ENCODE measurements at places on chromosomes 7 and 10. TPM values are rescaled to one million over a fixed set of nuclear protein-coding genes. Genes with fewer than 3 reads are reported as not detected.

VWDE gene
- 4.1 TPM for total RNA-seq

- no peaks in the 10 kb centered on the region for H3K4me1 ChIP-seq
- H3K4me3 ChIP-seq: no peak overlapping the region
- no peak for DNase-seq
- no peak overlapping the region for H3K27ac ChIP-seq
- no peaks in the 10 kb centered on the region for H3K27me3 ChIP-seq
These were observed 189.3 kb downstream of the POLR1F start for GRCh38 chr7:19519443-19520021.

DNA sequence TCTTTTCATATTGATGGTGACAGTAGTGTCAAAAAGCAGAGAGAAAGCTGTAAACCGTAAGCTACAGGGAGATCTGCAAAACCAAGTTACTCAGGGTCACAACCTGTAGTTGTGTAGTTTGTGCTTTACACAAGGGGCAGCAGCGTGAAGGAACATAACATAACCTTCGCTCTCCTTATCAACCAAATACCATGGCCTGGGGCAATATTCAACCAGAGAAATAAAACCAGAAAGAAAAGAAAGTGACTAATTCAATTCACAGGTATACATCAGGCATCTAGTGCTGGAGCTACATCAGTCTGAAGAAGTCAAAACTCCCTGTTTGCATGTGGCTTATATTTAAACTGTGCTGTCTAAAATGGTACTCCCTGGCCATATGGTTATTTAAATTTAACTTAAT lies 224.3 kb downstream of the TWIST1 start:
- no peaks in the 10 kb centered on the region for H3K36me3 ChIP-seq
- H3K4me1 ChIP-seq: no peaks in the 10 kb centered on the region
- H3K4me3 ChIP-seq: no peak overlapping the region
- H3K27ac ChIP-seq: no peak overlapping the region

DNA sequence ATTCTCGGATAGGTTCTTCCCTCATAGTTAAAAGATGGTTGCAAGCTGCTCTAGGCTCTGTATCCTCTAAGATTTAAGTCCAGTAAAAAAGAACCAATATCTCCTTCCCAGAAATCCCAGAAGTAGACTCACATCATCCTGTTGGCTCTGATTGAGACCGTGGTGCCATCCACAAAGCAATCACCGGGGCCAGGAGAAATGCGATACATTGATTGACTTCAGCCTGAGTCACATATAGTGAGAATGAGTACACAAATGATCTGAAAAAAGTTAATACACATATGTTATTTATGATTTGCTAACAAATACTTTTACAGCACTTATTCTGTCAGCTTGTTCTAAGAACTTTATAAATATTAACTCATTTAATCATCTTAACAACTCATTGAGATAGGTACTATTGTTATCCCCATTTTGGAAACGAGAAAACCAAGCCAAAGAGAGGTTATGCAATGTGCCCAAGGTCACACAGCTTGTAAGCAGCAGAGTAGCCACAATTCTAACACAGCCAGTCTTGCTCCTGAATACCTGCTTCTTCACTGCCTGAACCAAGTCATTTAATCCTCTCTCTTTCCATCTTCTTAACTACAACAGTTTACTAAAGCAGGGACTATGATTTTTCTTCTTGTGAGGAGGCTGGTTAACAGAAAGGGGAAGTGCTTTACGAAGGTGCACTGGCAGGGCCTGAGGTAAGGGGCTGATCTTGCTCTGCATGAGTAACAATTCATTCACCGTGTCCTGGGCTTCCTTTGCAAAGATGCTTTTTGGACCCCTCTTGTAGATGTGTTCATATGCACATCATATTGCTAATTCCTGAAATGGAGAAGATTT lies 177.0 kb downstream of the REEP3 start:
- no peaks in the 10 kb centered on the region for H3K4me1 ChIP-seq
- H3K27me3 ChIP-seq: no peaks in the 10 kb centered on the region
- no peaks in the 10 kb centered on the region for H3K36me3 ChIP-seq
- no peak overlapping the region for H3K27ac ChIP-seq

DNA sequence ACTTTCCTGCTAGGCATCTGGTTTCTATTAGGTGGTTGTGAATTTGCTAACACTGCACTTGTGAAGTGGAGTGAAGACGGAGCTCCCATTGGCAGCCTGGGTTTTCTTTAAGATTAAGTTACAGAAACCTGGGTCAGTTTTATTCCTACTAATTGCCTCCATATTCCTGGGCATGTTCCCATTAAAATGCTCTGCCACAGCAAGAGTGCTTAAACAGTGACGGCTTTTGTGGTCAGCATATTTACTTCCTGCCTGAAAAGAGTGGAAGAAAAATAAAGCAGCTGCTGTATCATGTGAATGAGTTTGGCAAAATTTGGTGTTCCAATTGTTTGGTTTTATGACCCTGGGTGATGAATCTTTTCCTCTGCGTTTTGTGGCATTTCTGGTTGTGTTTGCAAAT lies 96.9 kb upstream of the PLXDC2 start:
- H3K4me3 ChIP-seq: no peak overlapping the region
- no peaks in the 10 kb centered on the region for H3K4me1 ChIP-seq
- no peak overlapping the region for H3K27ac ChIP-seq

DNA sequence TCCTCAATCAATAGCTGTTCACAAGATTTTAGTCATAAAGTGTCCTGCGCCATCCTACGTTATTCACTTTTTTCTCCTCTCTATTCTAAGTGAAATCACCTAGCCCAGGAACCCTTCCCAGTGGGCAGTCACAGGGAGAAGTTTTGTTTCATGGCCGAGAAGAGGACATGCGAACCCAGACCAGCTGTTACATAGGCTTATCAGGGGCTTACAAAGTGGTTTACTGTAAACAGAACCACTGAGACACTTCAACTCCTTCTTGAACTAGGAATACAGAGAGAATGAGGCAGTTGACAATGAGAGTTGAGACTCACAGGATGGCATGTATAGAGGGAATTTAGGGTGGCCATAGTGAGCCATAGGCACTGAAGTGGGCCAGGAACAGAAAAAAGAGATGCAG lies 246.9 kb upstream of the GLI3 start:
- H3K4me1 ChIP-seq: no peaks in the 10 kb centered on the region
- no peak overlapping the region for H3K27ac ChIP-seq
- peaks cover 2% of the 10 kb centered on the region for H3K27me3 ChIP-seq
- no peak for DNase-seq
- no peak overlapping the region for H3K4me3 ChIP-seq
- no peaks in the 10 kb centered on the region for H3K36me3 ChIP-seq

PNPLA8 gene
- total RNA-seq: 55.5 TPM

FAS gene
- total RNA-seq: 18.4 TPM

MALRD1 gene
- total RNA-seq: not detected

- H3K27ac ChIP-seq: no peak overlapping the region
- no peak for DNase-seq
- peaks cover 3% of the 10 kb centered on the region for H3K4me1 ChIP-seq
- no peak overlapping the region for H3K4me3 ChIP-seq
- H3K27me3 ChIP-seq: no peaks in the 10 kb centered on the region
These were observed 190.8 kb downstream of the MLLT10 start for GRCh38 chr10:21724687-21725367.

GRCh38 chr7:103150192-103150591 lies 1.3 kb upstream of the NAPEPLD start:
- no peaks in the 10 kb centered on the region for H3K36me3 ChIP-seq
- H3K4me3 ChIP-seq: no peak overlapping the region
- no peak for DNase-seq
- peaks cover 14% of the 10 kb centered on the region for H3K4me1 ChIP-seq

RAB19 gene
- 5.8 TPM for total RNA-seq

AGAP9 gene
- total RNA-seq: 8.8 TPM

- H3K4me3 ChIP-seq: no peak overlapping the region
- no peaks in the 10 kb centered on the region for H3K36me3 ChIP-seq
These were observed 91.5 kb downstream of the DIP2C start for GRCh38 chr10:597976-598375.

DNA sequence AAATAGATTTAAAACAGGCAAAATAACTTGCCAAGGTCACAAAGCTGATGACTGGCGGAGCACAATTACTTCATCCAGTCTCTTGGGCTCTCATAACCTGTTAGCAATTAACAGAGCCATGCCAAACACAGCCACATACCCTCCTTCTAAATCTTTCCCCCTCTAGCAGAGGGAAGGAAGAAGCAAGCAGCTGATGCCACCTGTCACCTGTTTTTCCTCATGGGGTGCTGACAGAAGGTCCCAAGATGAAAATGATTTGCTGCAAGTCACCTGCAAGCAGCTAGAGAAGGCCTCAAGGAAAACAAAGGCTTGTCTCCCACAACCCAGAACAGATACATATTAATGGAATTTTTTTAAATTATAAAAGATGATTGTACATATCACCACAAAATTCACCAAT lies 117.8 kb downstream of the GFRA1 start:
- no peaks in the 10 kb centered on the region for H3K36me3 ChIP-seq
- H3K4me1 ChIP-seq: no peaks in the 10 kb centered on the region
- no peak overlapping the region for H3K27ac ChIP-seq
- DNase-seq: no peak
- H3K4me3 ChIP-seq: no peak overlapping the region

GRCh38 chr10:123778719-123779517 lies 112.7 kb downstream of the CPXM2 start:
- H3K36me3 ChIP-seq: no peaks in the 10 kb centered on the region
- H3K4me3 ChIP-seq: no peak overlapping the region
- no peak overlapping the region for H3K27ac ChIP-seq
- H3K27me3 ChIP-seq: peaks cover 5% of the 10 kb centered on the region

- H3K36me3 ChIP-seq: no peaks in the 10 kb centered on the region
- no peak overlapping the region for H3K4me3 ChIP-seq
- H3K27ac ChIP-seq: no peak overlapping the region
- no peak for DNase-seq
- H3K4me1 ChIP-seq: no peaks in the 10 kb centered on the region
These were observed 181.4 kb downstream of the AKR1D1 start for GRCh38 chr7:138257459-138258196.

CCDC136 gene
- 15.7 TPM for total RNA-seq

DUS4L gene
- 13.1 TPM for total RNA-seq

GRCh38 chr7:135169141-135169963 lies 1.2 kb downstream of the CYREN start:
- H3K27me3 ChIP-seq: no peaks in the 10 kb centered on the region
- H3K27ac ChIP-seq: peak overlapping the region; percentile 98
- H3K36me3 ChIP-seq: peaks cover 36% of the 10 kb centered on the region
- DNase-seq: peak; percentile 41
- peaks cover 10% of the 10 kb centered on the region for H3K4me1 ChIP-seq

DNA sequence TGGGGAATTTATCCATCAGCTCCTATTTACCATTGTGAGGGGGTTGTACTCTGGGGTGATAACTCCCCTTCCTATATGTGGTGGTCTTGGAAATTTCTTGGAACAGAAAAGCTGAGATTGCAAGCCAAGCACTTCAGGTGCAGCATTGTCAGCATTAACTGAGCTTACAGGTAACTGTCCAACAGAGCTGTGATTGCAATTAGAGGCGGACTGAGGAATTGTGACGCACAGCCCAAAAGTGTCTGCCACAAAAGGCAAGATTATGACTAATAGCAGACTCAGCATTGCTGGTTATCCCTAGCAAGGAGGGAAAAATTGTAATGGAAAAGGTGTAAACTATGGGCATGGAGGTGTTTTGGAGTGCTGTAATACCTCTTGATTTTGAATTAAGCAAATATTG lies 126.1 kb upstream of the AGR3 start:
- no peaks in the 10 kb centered on the region for H3K27me3 ChIP-seq
- DNase-seq: no peak
- no peaks in the 10 kb centered on the region for H3K36me3 ChIP-seq
- H3K27ac ChIP-seq: no peak overlapping the region
- no peak overlapping the region for H3K4me3 ChIP-seq

DNA sequence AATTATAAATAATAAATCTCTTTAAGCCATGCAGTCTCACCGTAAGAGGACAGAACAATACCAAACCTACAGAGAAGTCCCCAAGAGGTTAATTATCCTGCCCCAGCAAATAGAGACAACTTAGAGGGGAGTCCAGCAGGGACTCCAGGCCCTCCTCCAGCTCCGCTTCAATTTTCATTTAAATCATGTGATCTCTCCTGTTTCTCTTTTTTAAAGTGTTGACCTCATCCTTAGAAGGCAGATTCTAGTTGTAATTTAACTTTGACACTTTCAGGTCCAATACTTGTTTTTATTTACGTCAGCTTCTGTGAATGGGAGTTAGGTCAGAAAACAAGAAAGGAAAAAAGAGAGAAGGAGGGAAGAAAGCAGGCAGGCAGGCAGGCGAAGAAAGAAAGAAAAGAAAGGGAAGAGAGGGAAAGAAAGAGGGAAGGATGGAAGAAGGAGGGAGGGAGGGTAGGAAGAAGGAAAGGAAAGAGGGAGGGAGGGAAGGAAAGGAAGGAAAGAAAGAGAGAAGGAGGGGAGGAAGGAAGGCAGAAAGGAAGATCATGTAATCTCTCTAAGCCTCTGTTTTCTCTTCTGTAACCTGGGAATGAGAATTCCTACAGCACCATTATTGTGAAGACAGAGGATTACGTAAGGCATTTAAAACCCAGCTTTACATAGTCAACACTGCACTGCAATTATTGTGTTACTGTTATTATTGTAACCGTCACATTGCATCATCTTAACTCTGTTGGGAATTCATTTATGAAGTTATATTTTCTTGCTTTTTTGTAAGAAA lies 227.7 kb downstream of the SKIDA1 start:
- DNase-seq: no peak
- no peaks in the 10 kb centered on the region for H3K36me3 ChIP-seq
- H3K27ac ChIP-seq: no peak overlapping the region
- H3K4me1 ChIP-seq: peaks cover 1% of the 10 kb centered on the region
- H3K4me3 ChIP-seq: no peak overlapping the region

GRCh38 chr7:152949790-152950189 lies 190.2 kb downstream of the ACTR3B start:
- no peaks in the 10 kb centered on the region for H3K4me1 ChIP-seq
- no peak overlapping the region for H3K27ac ChIP-seq
- peaks cover 13% of the 10 kb centered on the region for H3K27me3 ChIP-seq
- no peak for DNase-seq

VTI1A gene
- total RNA-seq: 42.9 TPM
